ENCODE measurements at places on chromosomes 7 and 10.

DNA sequence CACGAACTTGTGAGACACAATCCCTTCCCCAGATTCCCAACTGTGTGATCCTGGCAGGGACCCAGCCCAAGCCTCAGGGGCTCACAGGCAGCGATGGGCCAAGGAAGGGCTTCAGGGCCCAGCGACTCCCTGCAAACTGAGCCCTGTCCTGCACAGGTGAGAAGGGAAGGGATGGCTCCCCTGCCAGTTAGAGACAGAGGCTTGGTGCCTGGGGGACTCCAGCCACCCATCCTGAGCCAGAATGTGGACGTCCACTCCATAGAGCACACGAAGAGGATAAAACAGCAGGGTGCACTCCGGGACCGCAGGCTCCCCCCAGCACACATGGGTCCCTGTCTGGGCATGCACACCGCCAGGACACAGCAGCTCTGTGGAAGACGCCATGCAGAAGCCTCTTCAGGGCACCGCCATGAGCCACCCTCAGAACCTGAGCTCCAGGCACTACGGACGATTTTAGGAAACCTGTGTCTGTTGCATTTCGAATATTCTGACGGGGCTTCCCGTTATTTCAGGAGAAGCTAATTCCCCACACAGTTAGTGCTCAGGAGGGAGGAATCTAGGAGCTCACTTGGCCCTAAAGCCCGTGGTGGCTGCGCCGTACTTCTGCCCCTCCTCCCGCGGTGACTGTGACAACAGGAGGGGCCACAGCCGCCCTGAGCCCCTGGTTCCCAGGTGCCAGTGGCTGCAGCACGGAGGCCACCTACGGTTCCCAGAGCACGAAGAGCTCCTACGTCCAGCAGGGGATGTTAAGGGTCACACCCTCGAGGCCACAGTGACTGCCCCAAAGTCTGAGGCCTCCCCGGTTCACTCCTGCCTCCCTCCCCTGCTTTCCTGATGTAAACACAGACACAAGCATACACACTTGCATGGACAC lies 326.0 kb downstream of the PTPRN2 start:
- DNase-seq: no peak

GRCh38 chr7:55152516-55152915 lies 133.7 kb downstream of the EGFR start:
- DNase-seq: no peak

- DNase-seq: no peak
Observed at GRCh38 chr7:27953361-27953760, 213.4 kb downstream of the TAX1BP1 start.

- no peak for DNase-seq
Observed at GRCh38 chr7:6590645-6591110, 857 bp downstream of the INTS15 start.

DNA sequence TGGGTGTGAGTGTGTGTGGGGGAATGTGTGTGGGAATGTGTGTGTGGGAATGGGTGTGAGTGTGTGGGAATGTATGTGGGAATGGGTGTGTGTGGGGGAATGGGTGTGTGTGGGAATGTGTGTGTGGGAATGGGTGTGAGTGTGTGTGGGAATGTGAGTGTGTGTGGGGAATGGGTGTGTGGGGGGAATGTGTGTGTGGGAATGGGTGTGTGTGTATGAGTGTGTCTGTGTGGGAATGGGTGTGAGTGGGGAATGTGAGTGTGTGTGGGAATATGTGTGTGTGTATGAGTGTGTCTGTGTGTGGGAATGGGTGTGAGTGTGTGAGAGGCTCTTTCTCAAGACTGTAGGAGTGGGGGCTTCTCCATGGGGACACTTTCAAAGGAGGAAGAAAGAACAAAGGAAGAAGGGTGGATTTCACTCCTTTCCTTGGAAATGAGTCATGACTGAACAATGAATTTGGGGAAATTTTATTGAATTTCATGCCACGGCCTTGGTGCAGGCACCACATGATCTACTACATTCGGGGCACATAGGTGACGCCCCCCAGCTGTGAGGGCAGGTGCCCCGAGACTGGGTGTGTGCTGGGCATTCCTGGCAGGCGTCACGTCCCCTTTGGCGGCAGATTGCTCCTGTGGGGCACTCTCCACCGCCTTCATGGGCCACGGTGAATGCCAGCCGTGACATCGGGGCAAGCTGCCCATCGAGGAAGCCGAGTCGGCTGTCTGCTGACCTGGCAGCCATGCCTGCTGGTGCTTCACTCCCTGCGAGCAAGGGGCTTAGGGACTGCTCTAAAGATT lies 88.8 kb upstream of the INSIG1 start:
- DNase-seq: no peak

DNA sequence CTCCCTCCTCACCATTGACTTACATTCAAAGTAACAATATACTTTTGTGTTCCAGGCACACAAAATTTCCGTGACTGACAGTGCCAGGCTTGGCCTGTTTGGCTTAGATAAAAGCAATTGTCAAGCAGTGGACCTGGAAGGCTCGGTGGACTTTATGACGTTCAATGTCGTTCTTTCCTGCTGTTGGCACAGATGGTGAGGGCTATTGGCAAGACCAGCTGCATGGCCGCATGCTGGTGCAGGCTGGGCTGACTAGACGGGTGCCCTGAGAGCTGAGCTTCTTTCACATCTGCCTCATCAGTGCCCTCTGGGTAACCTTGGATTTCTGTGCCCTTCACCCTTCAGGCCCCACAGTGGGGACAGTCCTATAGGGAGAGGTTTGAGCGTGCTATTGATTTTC lies 45.2 kb downstream of the WIPF3 start:
- no peak for DNase-seq

DNA sequence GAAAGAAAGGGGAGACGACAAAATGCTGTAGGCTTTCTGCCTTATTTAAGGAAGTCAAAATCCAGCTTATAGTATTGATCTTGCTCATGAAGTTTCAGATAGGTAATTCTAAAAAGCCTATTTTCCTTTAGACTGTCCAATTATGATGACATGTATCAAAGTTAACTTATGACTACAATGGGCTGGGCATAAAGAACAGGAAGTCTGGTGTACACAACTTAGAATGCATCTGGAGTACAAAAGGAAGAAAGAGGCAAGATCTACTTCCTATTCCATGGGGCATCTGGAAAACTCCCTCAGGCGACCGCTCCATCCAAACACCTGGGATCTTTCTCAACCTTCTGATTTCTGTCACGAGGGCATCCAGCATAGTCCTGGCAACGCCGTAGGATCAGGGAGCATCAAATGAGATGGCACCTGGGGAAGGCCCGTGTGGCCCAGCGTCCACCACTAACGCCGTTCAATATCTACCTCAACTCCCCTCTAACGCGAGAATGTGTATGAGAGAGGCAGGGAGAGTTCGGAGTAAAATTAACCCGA lies 512 bp downstream of the FAM24B start:
- DNase-seq: no peak

- no peak for DNase-seq
Observed at GRCh38 chr7:7264306-7265040, 82.1 kb downstream of the C1GALT1 start.

DNA sequence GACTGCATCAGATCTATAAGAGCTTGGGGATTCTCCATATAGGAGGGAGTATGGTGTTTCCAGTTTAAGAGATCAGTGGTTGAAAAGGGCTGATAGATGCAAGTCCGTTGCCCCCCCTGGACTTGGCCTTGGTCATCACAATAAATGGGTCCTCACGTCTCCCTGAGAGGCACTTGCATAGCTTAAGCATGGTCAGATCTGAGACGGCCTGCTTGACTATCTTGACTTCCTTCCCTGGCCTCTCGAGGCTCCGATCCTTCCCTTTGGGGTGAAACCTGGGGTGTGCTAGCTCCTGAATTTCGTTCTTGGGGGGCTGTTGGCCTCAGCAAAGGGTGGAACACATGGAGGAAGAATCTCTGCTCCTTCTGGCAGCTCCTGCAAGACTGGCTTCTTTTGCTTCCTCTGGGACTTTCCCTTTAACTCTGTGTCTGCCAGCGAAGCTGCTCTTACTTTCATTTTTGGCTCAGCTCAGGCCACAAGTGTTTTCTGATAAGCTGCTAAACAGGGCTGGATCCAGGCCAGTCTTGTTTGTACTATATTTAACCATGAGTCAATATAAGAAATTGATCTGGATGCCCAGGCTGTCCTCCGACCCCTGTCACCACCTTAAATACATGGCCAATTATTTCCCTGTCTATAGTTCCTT lies 11.2 kb upstream of the ZNF485 start:
- no peak for DNase-seq

GRCh38 chr7:50409856-50410745 lies 40.0 kb downstream of the FIGNL1 start:
- DNase-seq: no peak

DNA sequence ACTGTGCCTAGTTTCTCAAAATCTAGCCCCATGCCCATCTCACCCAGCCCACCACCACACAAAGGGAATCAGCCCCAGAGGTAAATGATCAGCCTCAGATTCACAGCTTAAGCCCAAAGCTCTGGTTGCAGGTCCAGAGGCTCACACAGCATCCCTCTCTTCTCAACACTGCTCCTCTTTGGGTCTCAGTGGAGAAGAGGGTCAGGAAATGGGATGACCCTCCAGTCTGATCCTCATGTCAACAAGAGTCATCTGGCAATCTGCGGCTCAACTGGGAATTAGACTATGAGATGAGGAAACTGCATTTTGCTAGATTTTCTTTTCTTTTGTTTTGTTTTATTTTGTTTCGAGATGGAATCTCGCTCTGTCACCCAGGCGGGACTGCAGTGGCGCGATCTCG lies 126.2 kb upstream of the PDLIM1 start:
- no peak for DNase-seq

GRCh38 chr10:30364345-30365268 lies 15.5 kb upstream of the MTPAP start:
- DNase-seq: no peak

GRCh38 chr7:123616223-123616622 lies 14.6 kb downstream of the ASB15 start:
- DNase-seq: no peak

DNA sequence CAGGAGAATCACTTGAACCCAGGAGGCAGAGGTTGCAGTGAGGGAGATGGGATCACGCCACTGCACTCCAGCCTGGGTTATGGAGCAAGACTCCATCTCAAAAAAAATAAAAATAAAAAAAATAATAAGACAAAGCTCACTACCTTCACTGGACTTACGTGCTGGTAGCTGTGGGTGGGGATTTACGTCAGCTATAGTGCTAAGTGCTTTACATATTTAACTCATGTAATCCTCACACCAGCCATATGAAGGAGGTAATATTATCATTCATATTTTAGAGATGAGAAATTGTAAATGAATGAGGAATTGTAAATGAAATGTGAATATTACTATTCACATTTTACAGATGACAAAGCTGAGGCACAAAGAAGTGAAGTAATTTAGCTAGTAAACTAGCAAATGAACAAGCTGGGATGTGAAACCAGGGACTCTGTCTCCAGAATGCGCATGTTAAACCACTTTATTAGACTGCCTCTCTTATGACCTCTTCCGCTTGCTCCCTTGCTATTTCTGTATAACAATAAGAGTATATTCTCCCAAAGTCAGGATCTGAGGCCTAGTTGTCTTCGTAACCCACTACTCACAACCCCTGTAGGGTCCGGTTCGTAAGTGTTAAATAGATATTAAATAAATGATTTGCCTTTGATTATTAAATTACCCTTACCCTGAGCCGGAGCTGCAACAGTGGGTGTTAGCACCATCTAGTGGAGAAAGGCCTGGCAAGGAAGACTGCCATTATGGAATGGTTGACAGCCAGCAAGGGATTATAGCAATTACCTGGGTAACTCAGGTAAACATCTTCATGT lies 70.2 kb downstream of the HTR7 start:
- no peak for DNase-seq

GRCh38 chr10:123997013-123997412 lies 96.4 kb downstream of the CHST15 start:
- no peak for DNase-seq

DNA sequence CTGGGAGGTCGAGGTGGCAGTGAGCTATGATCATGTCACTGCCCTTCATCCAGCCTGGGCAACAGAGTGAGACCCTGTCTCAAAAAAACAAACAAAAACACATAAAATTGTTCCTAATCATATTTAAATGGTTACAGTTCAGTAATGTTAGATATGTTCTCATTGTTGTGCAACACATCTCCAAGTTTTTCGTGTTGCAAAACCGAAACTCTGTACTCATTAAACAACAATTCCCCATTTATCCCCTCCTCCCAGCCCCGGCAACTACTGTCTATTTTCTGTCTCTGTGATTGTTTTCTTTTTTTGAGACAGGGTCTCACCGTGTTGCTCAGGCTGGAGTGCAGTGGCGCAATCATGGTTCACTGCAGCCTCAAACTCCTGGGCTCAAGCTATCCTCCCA lies 16.1 kb upstream of the PRXL2A start:
- no peak for DNase-seq

DNA sequence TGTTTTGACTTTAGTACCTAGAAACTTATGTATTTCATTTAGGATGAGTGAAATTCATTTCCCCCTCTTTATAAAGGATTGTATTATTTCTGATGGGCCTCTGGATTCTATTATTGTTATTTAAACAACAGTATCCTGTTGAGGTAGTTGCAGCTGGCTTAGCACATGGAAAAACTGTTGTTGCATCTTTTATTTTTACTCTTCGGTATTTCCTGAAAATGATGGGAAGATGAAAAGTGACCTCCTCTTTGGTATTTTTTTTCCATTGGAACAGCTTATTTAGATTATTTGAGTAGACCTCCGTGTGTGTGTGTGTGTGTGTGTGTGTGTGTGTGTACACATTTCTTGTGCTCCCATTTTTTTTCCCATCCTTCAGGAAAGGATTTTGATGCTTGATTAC lies 129.8 kb downstream of the PRKG1 start:
- no peak for DNase-seq

GRCh38 chr7:157041004-157041403 lies 30.5 kb upstream of the MNX1 start:
- no peak for DNase-seq

DNA sequence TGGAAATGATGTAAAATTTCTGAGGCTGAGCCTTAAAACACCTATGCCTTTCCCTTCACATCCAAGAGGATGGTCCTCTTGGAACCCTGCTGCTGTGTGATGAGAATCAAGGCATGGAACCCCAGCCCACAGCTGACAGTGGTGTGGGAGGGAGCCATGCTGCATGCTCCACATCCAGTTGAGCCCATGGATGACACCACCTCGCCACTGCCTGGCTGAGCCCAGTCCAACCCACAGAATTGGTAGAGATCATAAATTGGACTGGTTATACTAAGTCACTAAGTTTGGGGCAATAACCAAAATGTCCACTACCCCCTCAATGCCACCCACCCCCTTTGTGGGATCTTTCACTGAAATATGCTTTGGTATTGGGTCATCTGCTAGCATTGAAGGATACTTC lies 45.9 kb upstream of the C10orf90 start:
- DNase-seq: no peak

GRCh38 chr10:58318346-58318745 lies 16.5 kb upstream of the UBE2D1 start:
- no peak for DNase-seq

- DNase-seq: peak; percentile 31
Observed at GRCh38 chr10:122435212-122435827, 19.1 kb upstream of the ARMS2 start.

GRCh38 chr7:140640727-140641523 lies at the start of gene DENND2A:
TSS of gene DENND2A (minus strand) at chr7:140640813. CDS start at chr7:140602397, 38,416 bp downstream.
- DNase-seq: peak; percentile 69

DNA sequence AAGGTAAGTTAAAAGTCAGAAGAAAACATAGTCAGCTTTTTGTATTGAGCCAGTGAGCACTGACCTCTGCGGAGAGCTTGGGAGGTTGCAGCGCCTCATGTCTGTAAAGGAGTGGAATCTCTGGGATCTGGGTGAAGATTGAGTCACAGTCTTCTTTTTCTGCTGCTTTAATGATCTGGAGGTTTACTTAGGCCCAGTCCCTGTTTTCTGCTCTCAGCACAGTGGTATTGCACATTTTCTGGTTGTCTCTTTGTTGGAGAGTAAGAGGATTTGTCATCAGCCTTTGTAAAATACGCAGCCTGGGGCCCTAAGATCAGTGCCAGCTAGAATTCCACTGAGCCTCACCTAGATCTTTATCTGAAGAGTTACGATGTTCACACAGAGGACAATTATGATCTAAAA lies 58.3 kb upstream of the GJD4 start:
- no peak for DNase-seq

Measured in NCI-H2171 (cell line).